Activated naive CD4-positive, alpha-beta T cell treated with anti-CD3 and anti-CD28 coated beads, Interleukin-2, amount 10 ng/mL, durations not matched to agents 5 hours and 36 hours (primary cell): ENCODE measurements at places on chromosomes 1 and 21. TPM values are rescaled to one million over a fixed set of nuclear protein-coding genes. Genes with fewer than 3 reads are reported as not detected.

RTCA gene
- total RNA-seq: 46.4 TPM

COL16A1 gene
- not detected for total RNA-seq

PGLYRP3 gene
- not detected for total RNA-seq

SPATA45 gene
- not detected for total RNA-seq

RHD gene
- not detected for total RNA-seq

ZNF593OS gene
- total RNA-seq: not detected

GJB3 gene
- not detected for total RNA-seq

HCN3 gene
- total RNA-seq: 4.3 TPM

CHI3L2 gene
- total RNA-seq: 28.8 TPM

ZNF695 gene
- 0.48 TPM for total RNA-seq

ALX3 gene
- not detected for total RNA-seq

KCNJ9 gene
- not detected for total RNA-seq

DDAH1 gene
- total RNA-seq: not detected

MNDA gene
- not detected for total RNA-seq
